Stimulated activated CD8-positive, alpha-beta memory T cell treated with anti-CD3 and anti-CD28 coated beads, Interleukin-2, amount 100 ng/mL, for 1 hour (primary cell): ENCODE measurements at places on chromosomes 3 and 15.

GRCh38 chr3:149487598-149488197 is 13.2 kb downstream of the TM4SF4 start:
- no peak for DNase-seq

DNA sequence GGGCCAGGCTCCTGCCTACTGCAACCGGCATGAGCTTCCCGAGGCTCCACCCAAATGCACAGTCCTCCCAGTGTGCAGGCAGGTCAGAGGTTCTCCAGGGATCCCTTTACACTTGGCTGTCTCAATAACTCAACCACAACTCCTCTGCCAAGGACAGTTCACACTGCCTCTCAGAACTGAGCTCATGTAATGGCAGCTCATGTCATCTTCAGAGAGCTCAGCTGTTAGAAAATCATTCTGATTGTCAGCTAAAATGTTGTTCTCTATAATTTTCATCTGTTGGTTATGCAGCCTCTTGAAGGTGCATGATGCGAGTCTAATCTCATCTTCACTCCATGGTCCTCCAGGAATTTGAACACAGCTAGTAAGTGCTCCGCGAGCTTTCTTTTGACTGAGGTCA is 76.7 kb downstream of the SST start:
- DNase-seq: no peak

DNA sequence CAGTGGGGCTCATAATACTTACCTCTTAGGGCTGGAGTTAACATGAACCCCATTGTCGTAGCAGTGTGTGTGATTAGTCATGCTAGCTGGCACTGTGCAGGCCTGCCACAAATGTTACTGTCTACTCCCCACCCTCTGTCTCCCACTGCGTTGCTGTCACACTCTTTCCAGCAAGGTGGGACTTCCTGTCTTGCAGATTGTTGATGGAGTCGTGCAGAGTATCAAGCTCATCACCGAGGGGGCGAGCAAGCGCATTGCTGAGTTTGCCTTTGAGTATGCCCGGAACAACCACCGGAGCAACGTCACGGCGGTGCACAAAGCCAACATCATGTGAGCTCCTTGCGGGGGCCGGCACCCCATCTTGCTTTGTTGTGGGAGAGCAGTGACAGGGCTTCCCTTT is 12.9 kb downstream of the IDH3A start:
- DNase-seq: peak; percentile 4

- DNase-seq: no peak
Observed at GRCh38 chr3:4898454-4899313, 80.6 kb upstream of the BHLHE40 start.

GRCh38 chr15:51401872-51402517 is 60.5 kb downstream of the GLDN start:
- no peak for DNase-seq

- no peak for DNase-seq
Observed at GRCh38 chr3:153145454-153145853, 16.6 kb upstream of the RAP2B start.

GRCh38 chr3:57041674-57042073 is 18.8 kb upstream of the SPATA12 start:
- DNase-seq: no peak

DNA sequence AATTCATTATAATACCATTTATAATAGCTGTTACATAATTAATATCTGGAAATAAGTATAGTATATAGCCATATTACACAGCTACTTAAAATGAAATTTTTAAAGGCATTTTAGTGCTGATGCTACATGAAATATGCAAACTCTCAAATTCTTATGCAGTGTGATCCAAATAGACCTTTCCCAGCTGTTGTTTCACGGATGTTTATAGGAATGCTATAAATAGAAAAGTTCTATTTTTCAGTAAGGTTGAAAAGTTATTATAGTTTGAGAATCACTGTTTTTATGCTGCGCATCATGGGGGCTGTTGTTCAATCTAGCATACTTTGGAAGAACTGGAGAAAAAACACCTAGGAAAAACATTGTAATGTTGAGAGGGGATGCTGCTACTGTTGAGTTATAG is 147.7 kb upstream of the TRIM42 start:
- DNase-seq: no peak

DNA sequence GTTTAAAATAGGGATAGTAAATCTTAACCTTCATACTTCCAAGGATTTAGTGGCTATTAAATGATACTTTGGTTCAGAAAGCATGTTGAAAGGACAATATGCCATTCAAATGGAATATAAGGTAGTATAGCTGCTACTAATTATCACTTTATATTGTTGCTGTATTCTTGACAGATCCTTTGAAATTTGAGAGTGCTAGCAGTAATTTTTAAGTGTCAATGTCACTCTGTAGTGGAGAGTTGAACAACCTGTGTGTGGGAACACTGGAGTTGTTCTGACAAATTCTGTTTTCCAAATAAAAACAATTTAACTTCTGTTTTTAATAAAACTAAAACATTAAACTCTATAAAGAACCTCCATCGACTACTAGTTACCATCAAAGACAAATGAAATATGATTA is 565.7 kb downstream of the FGF12 start:
- DNase-seq: no peak

- no peak for DNase-seq
Observed at GRCh38 chr15:35697549-35698299, 151.8 kb upstream of the DPH6 start.

DNA sequence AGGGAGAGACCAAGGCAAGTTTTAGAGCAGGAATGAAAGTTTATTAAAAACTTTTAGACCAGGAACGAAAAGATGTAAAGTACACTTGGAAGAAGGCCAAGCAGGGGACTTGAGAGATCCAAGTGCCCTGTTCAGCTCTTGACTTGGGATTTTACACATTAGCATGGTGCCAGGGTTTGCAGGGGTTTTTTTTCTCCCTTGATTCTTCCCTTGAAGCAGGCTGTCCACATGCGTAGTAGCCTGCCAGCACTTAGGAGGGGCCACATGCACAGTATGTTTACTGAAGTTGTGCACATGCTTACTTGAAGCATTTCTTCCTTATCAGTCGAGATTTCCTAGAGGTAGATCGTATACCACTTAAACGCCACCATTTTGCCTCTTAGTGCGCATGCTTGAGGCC is 277.5 kb upstream of the AGTR1 start:
- DNase-seq: no peak

DNA sequence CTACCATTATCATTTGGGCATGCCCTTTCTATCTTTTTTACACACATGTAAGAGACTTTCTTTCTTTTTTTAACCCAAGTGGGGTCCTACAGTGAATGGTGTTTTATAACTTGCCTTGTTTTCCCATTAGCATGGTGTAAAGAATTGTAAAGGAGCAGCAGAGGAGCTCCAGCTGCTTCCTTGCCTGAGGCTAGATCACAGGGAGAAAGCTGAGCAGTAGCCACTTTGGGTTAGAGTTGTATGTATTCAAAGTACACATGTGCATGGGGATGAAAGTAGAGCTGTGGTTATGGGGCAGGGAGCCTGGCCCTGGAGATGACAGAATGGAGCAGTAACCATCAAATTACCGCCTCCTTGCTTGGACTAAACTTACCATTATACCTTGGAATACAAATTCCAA is 231.1 kb upstream of the PDZRN3 start:
- DNase-seq: no peak

- DNase-seq: no peak
Observed at GRCh38 chr3:15043408-15044171, 21.5 kb downstream of the MRPS25 start.

DNA sequence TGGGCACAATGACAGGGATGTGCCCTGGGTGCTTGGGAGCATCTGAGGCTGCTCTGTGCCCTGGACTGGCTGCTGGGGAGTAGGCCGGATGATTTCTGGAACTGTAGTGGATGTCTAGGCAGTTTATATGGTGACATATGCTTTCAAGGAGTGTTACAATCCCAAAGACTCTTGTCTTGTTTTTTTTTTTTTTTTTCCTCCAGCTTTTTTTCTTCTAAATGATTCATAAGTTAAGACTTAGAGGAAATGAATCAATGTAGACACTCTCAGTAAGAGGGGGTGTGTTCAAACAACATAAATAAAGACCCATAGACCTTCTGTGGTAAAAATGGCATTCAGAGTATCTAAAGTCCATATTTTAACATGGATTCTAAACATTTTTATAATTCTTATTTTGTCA is 706.1 kb upstream of the GOLIM4 start:
- DNase-seq: no peak

DNA sequence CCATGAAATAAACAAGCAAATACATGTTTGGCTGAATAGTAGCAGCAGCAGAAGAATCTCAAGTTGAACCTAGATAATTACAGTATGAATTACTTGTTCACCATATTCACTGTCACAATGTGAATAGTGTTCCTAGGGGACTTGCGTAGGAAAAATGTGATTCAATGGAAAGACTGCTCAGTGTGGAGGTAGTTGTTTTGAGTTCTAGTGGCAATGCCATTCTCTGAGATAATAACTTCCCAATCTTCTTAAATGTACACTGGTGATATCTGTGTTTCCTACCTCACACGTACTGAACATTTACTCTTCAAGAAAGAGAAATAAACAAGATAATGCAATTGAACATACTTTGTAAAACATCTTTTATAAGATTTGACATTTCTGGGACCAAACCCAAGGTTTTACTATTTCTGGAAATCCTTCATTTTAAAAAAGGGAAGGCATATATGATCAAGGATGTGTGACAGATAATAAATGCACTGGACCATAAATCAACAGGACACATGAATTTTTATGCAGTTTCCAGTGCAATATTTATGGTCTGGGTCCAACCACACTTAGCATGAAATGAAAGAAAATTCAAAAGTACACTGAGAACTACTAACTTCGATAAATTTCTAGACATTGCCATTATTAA is 598.3 kb upstream of the ZNF385D start:
- no peak for DNase-seq

DNA sequence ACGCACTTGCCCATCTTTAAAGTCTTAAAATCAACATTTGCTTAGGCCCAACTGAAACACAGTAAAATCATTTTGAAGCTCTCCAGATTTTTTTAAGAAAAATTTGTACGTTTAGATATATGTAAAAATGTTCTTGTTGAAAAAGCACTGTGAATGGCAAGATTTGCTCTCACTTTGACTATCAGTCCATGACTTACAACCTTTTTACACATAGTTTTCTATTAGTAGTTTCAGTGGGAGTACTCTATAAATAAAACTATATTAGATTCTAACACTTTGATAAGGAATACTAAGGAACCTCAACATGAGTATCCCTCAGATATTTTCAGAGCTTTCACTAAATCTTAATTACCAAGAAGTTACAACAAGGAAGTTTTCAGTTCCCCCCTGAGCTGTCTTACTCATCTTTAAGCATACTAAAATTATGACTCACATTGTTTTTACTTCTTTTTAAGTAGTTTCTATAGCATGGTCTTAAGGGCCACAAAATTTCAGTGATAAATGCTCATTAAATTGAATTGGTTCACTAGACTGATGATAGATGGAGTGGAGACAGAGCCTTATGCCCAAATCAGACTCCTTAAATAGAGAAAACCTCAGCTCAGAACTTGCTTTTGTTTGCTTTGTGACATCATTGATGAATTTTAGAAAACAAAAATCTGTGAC is 31.6 kb upstream of the RAP2B start:
- no peak for DNase-seq

DNA sequence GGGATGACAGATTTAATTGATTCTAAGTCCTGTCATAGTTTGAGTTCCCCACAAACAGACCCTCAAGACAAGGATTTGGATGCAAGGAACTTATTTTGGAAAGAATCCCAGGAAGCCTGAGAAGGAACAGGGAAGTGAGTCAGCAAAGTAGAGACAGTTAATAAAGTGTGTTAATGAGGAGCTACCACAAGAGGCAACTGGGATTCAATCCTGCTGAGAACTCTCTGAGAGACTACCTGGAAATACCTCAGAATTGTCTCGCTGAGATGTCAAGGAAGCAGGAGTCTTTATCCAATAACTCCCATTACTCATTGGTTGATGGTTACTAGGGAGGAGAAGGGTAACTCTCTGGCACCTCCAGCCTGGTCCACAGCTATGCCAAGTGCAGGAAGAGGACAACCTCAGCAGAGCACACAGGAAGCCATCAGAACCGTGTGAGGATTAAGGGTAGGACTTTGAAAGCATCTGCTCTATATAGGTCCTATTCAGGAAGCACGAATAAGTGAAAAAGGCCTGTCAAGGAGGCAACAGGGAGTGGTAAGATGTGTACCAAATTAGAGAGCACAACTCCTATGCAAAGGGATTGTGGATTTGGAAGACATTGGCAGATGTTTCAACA is 311.1 kb upstream of the KCNH8 start:
- no peak for DNase-seq

DNA sequence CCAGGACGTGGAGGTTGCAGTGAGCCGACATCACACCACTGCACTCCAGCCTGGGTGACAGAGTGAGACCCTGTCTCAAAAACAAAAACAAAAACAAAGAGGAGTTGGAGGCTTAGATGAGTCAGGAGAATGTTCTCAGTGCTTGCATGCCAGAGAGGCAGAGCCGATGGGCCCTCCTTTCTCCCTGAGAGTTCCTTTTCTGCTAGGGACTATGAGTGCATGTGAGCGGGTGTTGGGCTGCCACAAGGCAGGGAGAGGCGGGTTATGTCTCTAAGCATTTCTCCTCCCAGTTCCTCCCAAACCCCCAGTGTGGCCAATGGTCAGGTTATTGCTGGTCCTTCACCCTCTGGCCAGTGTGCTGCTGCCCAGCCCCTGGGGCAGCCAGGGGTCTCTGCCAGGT is 45.1 kb downstream of the RTP1 start:
- no peak for DNase-seq

- no peak for DNase-seq
Observed at GRCh38 chr15:38215707-38216106, 36.9 kb upstream of the SPRED1 start.

DNA sequence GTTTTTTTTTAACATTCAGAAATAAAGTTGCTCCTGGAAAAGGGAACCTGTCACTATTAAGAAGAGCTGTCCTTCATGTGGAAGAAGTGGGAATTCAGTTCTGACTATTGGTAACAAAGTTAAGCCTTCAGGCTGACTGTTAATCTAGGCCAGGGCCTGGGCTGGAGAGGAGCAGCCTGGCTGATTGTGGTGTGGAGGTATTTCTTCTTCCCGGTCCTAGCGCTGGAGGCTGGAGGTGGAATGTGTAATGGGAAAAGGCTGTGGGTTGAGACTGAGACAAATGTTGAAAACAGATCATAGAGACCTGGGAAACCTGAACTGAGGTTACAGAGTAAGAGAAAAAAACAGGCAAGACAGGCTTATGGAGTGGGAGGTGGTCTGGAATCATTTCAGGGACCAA is 23.8 kb upstream of the SH3BP5 start:
- DNase-seq: no peak

GRCh38 chr3:52722491-52722890 is 16.6 kb downstream of the SPCS1 start:
- no peak for DNase-seq

DNA sequence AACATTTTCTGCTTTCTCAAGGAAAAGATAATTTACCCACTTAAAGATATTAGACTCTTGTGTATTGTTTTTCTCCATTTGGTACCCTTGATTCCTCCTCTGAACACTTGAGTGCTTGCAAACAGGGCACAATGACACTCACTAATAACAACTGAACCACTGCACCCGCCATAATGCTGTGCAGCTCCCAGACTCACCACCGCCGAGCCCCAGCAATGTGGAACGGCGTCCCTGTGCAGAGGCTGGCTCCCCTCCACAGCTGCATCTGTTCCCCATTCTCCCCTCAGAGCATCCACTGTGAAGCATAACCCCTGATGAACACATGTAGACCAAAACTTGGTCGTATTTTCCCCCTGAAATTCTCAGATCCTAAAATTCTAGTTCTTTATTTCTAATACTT is 276.2 kb upstream of the PLSCR5 start:
- no peak for DNase-seq

GRCh38 chr15:66786222-66786621 is 84.2 kb downstream of the SMAD6 start:
- DNase-seq: no peak
